SHP77 treated with DMSO at 0.1 percent for 48 hours (cell line): ENCODE measurements at places on chromosomes 7 and 10.

DNA sequence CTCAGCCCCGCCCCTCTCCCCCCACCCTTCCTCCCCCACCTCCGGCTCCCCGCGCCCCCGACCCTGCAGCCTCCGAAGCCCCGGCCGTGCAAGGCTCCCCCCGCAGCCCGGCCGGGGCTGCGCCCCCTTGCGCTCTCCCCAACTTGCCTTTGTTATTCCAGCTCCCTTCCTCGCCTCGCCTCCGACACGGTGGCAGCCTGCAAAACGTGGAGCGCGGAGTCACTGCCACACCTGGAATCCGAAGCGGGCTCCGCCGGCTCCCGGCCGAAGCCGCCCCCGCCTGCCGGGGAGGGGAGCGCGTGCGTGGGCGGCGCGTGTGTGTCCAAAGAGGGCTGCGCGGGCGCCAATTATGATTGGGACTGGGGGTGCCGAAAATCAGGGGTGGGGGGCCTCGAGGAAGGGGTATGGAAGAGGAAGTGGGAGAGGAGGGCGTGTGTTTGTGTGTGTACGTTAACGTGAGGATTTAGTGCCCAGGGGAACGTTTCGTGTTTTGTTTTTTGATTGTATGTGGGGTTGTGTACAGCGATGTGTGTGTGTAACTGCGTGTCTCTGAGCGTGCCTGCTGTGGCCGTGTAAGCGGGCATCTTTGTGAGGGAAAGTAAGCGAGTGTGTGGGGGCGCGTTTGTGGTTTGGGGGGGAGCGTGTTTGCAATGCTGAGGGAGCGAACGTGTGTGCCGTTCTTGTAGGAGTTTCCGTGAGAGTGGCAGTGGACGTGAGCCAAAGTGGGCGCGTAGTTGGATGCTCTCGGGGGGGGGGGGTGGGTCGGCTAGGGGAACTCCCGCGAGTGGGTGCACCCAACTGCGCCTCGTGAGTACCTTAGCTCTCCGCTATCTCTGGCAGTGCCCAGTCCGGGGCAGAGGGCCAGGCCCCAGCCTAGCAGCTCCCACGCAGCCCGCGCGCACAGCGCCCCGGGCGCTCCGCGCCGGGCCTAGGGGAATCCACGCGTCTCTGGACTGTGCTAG, 1.2 kb upstream of the ZMIZ1 start:
- no peak for DNase-seq

GRCh38 chr10:73855413-73855812, 18.9 kb downstream of the CAMK2G start:
- DNase-seq: no peak

GRCh38 chr10:103583871-103584215, 90.3 kb downstream of the NEURL1 start:
- DNase-seq: no peak

DNA sequence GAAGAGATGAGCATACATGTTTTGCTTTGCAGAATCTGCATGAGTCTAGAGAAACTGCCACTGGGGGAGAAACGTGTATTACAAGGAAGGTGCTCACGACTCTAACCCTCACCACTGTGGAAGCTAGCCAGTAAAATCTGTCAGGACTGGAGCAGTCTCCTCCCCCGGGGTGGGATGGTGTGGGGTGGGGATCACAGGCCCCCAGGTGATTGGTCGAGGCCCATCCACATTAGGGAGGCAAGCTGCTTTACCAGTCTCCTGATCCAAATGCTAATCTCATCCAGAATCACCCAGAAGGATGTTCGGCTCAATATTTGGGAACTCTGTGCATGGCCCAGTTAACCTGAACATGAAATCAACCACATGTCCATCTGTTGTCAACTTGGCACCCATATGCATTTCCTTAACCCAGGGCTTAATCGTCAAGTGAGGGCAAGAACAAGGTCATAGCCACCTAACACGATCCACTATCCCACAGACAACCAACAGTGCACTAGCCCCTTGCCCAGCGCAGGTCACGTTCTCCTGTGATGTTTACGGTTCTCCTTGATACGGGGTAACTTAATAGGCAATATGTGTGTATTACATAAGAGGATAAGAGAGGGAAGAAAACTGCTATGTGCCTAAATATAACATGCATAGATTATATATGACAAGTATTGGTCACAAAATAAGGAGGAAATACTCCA, 40.8 kb downstream of the DNAJB6 start:
- no peak for DNase-seq

DNA sequence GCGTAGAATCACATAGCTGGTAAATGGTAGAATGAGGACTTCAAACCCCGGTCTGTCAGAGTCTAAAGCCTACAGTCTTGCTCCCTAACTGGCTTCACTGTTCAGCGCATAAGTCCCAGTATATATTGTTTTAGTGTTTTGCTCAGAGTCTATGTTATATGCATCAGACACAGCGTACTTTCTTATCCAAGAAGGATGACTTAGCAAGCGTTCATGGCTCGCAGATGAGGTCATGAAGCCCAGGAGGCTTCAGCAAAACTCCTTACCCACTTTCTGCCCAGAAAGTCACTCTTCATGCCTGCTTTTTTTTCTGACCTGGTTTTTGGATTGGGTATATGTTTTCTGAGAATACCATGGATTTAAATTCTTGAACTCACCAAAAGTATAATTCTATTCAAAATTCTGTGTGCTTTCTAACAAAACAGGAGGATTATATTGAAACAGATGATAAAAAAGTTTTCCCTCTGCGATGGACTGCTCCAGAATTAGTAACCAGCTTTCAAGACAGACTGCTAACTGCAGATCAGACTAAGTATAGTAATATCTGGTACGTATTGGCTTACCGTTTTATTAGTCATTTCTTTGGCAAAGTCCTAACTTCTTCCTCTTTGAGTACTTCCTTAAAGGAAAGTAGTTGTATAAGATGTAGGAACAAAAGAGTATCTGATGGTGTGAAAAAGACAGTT, 24.6 kb upstream of the BHLHA15 start:
- DNase-seq: no peak

DNA sequence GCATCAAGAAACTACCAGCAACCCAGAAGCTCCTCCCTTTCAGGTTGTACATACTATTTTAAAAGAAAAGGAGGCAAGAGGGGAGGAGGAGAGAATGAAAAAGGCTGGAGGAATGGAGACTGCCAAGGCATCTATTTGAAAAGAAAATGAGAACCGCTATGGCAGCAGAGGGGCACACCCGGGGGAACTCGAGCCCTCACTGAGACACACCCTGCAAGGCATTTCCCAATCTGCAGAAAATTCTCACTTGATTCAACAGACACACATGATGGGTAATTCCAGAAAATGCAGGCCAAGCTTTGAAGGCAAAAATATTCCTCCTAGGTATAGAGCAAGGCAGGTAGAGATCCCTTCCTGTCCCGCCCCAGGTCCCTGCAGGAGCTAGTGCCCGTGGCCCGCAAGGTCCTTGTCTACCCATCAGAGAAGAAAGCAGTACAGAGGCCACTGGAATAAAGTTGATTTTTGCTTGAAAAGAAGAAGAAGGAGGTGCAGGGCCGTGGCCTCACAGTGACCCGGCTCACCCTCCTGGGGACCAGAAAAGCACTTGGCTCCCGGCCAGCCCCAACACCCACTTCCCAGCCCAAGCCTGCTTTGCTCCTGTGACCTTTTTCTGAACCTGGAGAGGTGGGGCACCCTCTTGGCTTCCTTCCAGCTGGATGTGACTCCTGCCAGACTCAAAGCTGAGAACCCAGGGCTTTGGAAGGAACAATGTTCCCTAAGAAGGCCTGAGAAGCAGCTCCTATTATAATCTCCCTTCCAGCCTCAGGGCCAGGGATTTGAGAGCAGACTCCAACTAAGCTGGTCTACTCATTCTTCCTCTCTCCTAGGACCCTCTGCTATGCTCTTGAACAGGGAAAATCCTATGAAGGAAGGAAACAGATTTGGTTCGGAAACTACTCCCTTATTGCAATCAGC, 6.2 kb upstream of the PIK3CG start:
- no peak for DNase-seq

GRCh38 chr10:55631071-55631654, 729.9 kb downstream of the ZWINT start:
- DNase-seq: peak; percentile 62

DNA sequence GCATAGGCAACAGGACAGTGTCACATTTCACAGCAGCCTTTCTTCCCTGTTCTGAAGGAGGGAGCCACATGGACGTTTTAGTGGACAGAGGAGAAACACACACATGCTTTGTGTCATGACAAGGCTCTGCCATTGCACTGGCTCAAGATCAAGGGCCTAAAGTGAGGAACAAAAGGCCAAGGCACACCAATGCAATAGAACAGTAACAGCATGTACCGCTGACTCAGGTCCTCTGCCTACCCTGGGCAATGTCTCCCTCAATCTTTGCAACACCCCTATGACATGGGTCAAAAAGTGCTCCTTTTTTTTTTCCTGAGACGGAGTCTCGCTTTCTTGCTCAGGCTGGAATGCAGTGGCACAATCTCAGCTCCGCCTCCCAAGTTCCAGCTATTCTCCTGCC, 57.8 kb upstream of the SDK1 start:
- DNase-seq: no peak
